ENCODE measurements at places on chromosomes 12 and 14. TPM values are rescaled to one million over a fixed set of nuclear protein-coding genes. Genes with fewer than 3 reads are reported as not detected.

GRCh38 chr14:32304296-32304695, 24.8 kb upstream of the AKAP6 start:
- no peak for DNase-seq

DNA sequence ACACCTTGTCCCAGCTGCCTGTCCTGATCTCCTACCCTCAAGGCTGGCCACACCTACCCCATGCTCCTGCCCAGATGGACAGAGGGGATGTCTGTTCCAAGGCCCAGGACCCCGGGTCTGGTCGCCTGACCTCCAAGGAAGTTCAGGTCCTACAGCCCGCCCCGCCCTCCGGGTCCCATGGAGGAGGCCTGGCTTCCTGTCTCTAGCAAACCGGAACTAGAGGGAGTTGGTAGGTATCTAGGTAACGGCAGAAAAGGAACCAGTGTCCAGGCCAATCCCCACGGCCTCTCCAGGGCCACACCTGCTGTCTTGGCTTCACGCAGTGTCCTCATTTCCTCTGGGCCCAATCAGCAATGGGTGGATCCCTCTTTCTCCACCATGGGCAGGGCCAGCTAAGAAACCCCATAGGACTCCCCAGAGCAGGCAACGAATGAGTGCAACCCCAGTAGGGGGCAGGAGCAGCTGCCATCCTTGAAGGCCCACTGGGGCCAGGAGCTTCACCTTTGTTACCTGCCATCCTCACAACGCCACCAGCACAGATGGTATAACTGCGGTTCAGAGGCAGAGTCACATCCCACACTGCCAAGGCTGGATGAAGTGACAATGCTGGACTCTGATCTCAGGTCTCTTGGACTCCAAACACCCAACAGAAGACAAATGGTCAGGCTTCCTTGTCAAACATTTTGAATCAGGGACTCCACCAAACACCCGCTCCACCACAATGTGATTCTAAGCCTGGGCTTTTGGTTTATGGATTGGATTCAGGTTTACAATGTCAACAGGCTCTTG, 25.1 kb upstream of the RPLP0 start:
- no peak for DNase-seq

DNA sequence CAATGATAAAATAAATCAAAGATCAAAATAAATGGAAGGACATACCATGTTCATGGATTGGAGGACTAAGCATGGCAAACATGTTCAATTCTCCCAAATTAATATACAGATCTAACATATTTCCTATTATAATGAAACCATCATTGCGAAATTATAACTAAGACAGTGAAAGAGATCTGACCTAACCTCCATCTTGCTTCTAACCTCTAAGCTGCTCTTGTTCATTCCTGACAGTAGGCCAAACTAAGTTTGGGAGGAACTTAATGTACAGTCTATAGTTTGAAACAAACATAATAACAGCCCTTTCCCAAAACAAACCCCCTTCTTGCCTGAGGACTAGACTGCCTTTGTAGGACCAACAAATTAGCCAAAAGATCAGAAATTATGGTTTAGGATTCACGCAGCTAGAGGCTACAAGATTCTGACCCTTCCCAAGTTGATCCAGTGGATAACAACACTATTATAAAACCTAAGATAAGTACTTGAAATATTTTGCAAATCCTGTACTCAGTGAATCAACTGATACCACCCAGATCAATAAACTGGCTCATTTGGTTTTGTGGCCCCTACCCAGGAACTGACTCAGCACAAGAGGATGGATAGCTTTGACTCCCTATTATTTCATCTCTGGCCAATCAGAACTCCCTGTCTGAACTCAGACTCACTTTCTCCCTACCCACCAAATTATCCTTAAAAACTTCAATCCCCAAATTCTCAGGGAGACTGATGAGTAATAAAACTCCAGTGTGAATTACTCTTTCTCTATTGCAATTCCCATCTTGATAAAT, 41.7 kb upstream of the OR5AU1 start:
- no peak for DNase-seq

TMEM63C gene
- total RNA-seq: not detected

SMARCC2 gene
- 160 TPM for total RNA-seq

KIF26A gene
- 10.4 TPM for total RNA-seq

PRICKLE1 gene
- 100 TPM for total RNA-seq

DNA sequence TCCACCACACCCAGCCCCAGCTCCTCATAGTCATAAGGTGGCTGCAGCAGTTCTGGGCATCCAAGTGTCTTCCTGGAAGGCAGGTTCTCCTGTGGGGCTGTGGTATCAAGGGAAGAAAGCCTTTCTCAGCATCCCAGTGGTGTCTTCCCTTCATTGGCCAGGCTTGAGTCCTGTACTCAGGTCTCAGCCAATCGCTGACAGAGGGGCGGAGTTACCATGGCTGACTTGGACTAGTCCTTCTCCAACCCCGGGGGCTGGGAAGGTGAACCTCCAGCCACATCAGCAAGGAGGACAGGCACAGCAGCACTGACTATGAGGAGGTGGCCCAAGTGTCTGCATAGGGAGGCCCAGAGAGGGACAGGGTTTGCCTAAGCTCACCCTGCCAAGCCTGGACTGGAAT, 64.0 kb upstream of the SLC24A4 start:
- no peak for DNase-seq

MYRFL gene
- total RNA-seq: not detected

KLHL42 gene
- 31.8 TPM for total RNA-seq
